Thoracic aorta (tissue), 2 donors: ENCODE measurements at places on chromosomes 16 and 17.

- no peak for DNase-seq
These were observed 34.4 kb downstream of the WWP2 start for GRCh38 chr16:69796285-69797118.

DNA sequence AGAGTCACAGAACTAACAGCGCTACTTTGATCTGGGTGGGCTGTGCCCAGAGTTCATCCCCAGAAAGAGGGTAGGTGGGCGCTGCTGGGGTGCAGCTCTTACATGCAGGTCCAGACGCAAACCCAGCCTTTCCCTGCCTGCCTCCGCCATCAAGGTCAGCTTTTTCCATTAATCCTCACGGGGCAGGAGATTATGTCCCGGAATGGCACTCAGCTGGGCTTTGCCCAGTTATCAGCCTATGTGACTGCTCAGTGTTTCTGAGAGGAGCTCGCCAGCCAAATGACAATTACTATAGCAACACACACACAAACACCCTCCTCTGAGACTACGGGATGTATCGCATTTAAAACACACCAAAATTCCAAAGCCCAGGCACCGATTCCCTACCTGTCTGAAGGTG is 20.1 kb downstream of the GLYR1 start:
- no peak for DNase-seq

DNA sequence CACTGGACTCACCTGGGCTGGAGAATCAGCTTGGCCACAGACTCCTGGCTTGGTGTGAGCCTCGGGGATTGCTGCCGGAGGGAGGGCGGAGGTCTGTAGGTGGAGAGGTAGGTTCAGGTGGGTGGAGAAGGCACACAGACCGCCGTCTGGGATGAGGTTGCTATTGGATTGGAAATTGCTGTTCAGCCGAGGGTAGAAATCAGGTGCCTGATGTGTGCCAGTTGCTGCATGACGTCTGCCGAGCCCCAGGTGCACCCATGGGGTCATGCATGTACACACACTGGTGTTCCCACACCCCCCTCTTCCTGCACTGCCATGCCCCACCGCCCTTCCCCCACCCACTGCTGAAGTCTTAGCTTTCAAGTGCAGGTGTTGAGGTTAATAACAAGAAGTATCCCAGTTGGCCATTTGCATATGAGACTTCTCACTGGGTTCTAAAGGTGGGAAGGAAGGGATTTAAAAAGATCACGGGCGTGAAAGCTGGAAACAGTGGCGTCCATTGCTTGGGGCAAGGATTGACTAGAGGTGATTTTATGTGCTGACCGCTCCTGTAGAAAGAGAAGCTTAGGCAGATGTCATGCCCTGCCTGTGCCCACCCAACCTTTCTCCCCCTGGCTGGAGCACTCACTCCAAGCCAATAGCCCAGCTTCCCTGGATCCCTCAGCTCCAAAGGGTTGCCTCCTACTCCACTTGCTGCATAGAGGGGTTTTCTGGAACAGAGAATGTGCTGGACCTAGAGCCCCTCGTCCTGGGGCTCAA is 193.6 kb downstream of the CCDC182 start:
- no peak for DNase-seq

GRCh38 chr17:61556224-61557188 is 34.5 kb downstream of the NACA2 start:
- DNase-seq, result no peak

DNA sequence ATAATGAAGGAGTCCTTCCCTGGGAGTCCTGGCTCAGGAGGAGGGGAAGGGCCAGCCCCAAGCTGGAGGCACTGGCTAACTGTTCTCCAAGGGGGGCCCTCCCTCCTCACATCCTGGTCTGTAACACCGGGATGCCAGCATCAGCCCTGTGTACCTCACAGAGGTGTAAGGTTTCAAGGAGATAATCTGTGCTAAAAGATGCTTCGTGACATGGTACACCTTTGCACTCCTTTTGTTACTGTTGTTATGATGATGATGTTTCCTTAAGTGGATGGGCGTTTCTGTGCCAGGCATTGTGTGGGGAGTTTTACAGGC is 236.7 kb upstream of the TNRC6C start:
- DNase-seq, result no peak

- DNase-seq, result no peak
These were observed 1.3 kb upstream of the SLC46A1 start for GRCh38 chr17:28407130-28407973.

GRCh38 chr17:72697602-72698146 is 394.8 kb downstream of the SLC39A11 start:
- DNase-seq, result no peak

GRCh38 chr16:81237282-81237681 is 1.2 kb upstream of the BCO1 start:
- no peak for DNase-seq

GRCh38 chr17:81948635-81949378 is 1.8 kb upstream of the MYADML2 start:
- no peak for DNase-seq

GRCh38 chr17:17156107-17156506 is 50.0 kb downstream of the PLD6 start:
- DNase-seq, result no peak

- DNase-seq, result no peak
These were observed 7.1 kb downstream of the GOSR2 start for GRCh38 chr17:46930051-46930450.

DNA sequence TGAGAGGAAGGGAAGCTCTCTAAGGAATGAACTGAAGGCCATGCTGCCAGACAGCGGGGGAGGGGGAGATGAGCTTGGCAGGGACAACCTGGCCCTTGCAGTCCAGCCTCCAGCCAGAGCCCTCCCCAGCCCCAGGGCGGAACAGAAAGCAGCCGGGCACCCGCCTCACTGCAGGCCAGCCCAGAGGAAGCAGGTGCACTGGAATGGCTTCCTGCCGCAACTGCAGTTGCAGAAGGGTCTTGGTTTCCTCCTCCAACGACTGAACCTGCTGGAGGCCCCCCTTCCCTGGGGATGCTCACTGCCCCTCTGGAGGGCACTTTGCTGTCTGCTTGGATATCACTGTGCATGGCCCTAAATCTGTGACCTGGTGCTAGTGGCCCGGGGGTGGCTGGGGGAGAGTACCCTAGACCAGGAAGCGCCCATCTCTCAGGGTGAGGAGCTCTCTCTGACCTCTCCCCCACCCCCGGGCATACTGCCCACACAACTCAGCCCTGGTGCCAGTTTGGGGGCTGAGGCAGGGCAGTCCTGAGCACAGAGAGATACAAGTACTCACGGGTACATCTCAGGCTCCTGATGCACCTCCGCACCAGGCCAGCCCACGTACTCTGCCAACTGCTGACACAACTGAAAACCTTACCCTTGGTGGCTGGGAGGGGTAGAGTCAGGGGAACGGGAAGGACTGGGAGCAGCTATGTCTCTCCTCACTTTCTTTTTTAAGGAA is 41.1 kb downstream of the MYO18A start:
- no peak for DNase-seq

DNA sequence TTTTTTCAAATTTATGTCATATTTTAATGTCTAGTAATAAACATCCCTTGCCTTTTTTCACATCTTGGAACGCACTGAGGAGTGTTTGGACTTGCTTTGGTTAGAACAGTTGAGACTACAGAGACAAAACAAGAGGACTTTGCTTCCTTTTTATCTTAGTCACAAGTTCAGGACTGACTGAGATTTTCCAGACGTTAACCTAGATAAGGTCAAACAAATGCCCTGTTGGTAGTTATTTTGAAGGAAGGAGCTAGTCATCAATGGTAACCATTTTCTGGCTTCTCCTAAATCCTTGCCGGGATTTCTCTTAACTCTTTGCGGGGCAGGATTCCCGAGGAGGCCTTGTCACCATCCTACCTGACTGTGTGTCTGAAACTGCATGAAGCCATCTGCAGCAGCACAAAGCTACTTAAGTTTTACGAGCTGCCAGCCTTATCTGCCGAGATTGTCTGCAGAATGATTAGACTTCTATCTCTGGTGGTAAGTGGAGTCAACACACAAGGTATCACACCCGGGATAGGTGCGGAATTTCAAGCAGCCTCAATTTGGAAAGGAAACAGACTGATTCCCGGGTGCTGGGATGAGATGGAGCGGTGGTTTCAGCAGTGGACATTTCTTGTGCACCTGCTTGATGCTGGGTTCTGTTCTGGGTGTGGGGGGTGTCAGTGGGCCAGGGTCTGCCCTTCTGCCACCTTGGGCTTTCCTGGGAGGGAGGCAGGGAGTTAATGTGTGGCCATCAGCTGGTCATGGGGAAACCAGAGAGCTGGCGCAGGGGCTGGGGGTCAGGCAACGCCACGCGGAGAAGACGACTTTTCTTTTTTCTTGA is 48.3 kb downstream of the RNF213 start:
- no peak for DNase-seq

DNA sequence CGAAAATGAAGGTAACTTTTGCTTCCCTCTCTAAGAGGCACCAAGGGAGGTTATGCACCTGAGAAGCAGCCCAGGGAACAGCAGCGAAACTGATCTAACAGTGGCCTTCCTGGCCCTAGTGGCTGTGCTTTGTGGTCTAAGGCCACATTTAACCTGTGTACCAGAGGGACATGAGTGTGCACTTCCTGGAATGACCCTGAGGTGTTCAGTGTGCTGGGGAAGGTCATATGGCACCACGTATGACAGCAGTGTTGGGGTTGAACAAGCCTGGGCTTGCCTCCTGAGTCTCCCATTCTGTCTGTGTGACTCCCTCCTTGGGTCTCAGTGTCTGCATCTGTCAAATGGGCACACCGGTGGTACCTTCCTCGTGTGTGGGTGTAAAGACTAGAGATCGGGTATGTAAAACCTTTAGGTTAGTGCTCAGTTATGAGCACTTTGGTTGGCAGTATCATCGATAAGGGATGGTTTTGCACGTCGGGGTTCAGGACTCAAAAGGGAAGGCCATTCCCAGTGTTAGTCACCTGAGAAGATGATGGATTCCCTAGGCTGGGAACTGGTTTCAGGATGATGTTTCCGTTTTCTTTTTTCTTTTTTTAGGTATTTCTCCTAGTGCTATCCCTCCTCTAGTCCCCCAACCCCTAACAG is 31.9 kb downstream of the PLCG2 start:
- DNase-seq, result no peak

GRCh38 chr16:24639769-24640168 is 89.7 kb upstream of the TNRC6A start:
- DNase-seq, result no peak

DNA sequence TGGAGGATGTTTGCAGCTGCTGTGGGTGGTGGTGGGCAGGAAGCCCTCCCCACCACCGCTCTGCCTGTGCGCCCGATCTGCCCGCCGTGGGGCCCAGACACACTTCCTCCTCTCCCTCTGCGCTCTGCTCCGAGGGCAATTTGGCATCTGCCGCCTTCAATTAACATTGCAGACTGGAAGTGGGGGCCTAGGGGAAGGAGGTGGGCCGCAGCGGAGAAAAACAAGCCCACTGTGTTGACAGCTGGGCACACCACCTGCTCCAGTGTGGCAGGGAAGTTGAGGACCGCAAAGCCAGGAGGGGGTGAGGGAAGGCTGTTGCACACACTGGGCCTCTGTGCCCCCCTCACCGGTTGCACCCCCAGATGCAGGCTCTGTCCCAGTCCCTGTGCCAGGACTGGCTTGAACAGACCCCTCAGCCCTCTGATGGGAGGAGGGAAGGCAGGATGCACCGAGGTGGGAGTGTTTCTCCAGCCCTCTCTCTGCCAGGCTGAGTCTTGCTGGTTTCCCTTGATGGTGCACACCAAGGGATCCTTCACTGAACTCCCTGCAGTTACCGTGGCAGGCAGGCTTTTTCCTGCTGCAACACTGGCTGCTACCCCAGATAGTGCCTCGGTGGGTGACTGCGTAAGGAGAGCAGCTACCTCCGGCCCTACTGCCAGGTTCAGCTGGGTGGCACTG is 72.8 kb upstream of the MED9 start:
- DNase-seq, result no peak

- DNase-seq, result no peak
These were observed 4.4 kb downstream of the PNPO start for GRCh38 chr17:47945529-47946508.

GRCh38 chr16:24988593-24989338 is 26.4 kb downstream of the ARHGAP17 start:
- no peak for DNase-seq

DNA sequence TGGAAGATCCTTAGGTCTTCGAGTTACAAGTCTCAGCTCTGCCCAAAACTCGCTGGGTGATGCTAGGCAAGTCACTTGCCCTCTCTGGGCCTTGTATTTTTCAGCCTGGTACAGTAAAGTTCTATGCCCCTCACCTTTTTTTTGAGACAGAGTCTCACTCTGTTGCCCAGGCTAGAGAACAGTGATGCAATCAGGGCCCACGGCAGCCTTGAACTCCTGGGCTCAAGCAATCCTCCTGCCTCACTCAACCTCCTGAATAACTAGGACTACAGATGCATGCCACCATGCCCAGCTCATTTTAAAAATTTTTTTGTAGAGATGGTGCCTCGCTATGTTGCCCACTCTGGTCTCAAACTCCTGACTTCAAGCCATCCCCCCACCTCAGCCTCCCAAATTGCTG is 3.8 kb downstream of the MYH11 start:
- no peak for DNase-seq

GRCh38 chr16:55284718-55285099 is 39.3 kb upstream of the IRX6 start:
- DNase-seq, result no peak

DNA sequence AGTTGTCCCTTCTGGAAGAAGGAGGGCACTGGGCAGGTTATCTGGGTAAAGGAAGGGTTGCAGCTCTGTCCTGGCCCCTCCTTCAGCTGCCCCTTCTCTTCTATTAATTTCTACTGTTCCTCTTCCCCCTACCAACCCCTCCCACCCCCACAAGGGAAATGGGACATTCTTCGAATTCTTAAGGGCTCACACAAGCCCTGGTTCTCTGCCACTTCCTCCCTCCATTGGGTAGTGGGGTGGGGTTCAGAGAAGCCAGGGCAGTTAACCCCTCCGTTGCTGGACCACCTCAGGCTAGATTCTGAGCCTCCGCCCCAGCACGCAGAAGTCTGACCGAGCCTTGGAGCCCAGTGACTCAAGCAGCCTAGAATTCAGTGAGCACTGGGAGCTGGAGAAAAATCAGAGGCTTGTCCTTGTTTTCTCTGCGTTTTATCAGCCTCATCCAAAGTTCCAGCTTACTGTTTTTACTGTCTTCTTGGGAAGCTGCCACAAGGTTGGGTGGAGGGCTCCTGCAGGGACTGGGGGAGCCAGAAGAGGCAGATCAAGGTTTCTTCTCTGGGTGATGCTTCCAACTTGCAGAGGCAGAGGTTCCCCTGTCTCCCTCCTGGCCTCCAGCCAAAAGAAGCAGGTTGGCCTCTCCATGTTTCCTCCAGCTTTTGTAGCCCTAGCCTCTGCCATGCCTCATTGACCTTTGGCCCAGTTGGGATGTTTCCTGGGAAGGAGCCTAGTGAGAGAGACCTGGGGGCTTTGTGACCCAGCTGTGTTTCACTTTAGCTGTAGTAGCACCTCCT is 10.2 kb downstream of the LASP1 start:
- DNase-seq, result no peak

DNA sequence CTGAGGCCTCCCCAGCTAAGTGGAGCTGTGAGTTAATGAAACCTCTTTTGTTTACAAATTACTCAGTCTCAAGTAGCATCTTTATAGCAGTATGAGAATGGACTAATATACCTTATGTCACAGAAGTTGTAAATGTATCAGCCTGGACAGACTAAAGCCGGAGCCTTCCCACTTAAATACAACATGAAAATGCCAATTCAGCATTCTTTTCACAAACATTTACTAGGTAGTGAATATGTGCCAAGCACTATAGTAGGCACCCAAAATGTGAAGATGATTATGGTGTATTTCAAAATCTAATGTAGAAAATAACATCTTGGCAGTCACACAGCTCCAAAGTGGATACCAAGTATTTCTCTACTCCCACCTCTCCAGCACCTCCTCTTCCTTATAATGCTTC is 693.0 kb downstream of the KCNJ2 start:
- no peak for DNase-seq

GRCh38 chr16:88538366-88539060 is 31.7 kb upstream of the ZC3H18 start:
- no peak for DNase-seq
